ENCODE measurements at places on chromosomes 5 and 9.

DNA sequence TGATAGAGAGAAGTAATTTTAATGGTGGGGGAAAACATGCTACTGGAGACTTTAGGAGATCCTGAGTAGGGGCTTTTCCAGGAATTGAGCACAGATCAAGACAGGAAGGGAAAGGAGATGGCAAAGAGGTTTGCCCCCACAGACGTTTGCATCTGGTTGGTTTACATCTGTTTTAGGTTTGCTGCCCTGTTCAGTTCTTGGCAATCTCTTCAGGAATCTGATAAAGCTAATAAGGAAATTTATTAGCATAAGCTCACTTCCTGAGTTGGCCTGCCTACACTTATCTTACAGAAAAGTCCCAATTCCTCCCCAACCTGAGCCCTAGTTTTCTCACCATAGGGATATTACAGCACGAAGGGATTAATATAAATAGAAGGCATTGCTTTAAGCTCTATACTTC lies 3.4 kb upstream of the CFAP95 start:
- DNase-seq = no peak

GRCh38 chr9:131028221-131028884 lies 19.4 kb downstream of the LAMC3 start:
- DNase-seq = no peak

- no peak for DNase-seq
Observed at GRCh38 chr9:86488794-86489193, 134.6 kb upstream of the TUT7 start.

- DNase-seq = no peak
Observed at GRCh38 chr5:116315531-116315930, 230.7 kb downstream of the COMMD10 start.

GRCh38 chr5:58115811-58116210 lies 344.1 kb downstream of the PLK2 start:
- no peak for DNase-seq

DNA sequence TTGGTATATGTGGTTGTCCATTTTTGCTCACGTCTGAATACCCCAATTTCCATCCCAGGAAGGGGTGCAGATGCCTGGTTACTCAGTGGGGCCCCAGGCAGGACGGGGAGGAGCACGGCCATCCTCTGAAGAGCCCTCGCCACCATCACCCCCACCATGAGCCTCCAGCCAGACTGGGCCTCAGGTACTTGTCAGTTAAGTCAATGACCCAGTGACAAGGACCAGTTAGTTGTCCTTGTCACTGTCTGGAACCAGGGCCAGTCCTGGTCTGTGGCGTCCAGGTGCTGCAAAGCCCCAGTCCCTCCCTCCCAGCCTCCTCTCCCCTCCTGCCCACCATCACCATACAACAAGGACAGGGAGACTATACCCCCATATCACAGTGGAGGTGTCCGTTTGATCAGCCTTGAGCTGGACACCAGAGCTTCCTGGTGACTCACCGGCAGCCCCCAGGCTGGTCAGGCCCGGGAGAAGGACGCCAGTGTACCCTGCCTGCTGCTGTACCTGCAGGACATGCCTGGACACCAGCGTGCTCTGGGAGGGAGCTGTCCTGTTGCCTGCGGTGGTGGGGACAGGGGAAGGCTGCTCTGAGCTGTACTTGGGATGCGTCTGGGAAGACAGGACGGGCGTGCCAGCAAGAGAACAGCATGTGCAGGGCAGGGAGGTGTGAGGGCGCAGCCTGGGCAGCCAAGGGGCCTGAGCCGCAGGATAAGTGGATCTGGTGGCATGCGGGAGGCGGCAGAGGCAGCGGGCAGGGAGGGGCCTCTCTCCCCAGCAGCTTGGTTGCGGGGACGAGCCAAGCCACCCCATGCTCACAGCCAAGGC lies 32.6 kb upstream of the TTLL11 start:
- no peak for DNase-seq

DNA sequence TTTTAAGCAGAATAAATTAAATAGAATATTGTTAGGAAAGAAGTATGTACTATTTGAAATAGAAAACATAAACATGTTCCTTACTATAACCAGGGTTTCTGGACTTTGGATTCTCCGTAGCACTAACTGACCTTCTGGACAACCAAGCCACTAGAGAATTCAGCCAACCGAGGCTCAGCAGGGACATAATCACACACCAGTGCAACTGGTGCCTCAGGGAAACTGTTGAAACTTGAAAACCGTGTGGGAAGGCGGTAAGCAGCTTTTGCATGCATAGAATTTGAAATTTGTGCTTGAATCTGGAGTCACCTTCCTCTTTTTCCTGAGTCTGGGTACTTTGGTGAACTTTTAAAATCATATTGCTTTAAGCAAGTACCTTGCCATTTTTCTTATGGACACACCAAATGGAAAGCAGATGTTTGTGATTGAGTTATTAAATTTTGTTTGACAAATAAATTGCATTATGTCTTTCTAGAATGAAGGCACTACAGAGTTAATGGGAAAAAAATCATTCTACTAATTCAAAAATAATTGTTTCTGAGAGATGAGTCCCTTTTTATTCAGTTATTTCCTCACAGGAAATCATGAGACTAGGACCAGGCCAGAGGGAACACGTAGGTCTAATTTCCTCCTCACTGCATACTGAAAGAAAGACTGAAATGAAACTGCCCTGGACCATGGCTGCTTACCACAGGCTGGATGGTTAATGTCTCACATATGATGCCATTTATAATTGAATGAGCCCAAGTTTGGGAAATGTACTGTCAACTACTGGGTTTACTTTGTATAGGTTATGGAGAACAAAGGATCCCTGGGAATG lies 20.6 kb upstream of the SCAMP1 start:
- no peak for DNase-seq

- DNase-seq = no peak
Observed at GRCh38 chr9:34084562-34084961, 35.9 kb upstream of the UBAP2 start.

- DNase-seq = no peak
Observed at GRCh38 chr9:16516891-16517290, 353.6 kb downstream of the BNC2 start.

DNA sequence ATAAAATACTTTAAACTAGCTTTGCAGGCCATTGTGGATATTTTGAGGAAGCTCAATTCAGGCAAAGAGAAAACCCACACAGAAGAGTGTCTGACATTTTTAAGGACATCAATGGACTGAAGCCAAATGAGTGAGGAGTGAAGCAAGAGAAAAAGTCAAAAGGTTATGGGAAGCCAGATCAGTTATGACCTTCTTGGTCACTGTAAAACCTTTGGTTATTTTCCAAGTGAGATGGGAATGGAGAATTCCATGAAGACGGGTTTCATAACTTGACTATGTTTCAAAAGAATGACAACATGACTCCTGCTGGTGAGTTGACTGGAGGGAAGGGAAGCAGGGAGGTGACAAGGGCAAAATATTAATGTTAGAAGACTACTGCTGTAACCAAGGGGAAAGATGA lies 585.2 kb downstream of the EFNA5 start:
- no peak for DNase-seq

- DNase-seq = no peak
Observed at GRCh38 chr5:141747152-141748141, 65.4 kb upstream of the ARAP3 start.

- no peak for DNase-seq
Observed at GRCh38 chr5:109567374-109568044, 122.2 kb upstream of the MAN2A1 start.

DNA sequence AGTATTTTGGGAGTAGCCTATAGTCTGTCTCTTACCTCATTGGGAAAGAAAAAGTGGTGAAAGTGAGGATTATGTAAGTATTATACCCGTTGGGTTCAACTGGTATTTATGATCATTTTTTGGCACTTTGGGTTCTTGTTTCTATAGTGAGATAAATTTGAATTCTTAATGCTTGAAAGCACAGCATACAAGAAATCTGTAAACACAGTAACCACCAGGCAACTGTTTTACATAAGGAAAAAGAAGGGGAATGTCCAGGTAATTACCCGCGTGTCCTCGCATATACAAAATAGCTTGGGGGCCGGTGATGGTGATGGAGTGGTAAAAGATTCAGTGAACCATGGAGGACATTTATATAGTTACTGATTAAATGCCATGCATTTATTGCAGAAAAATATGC lies 60.5 kb downstream of the BASP1 start:
- DNase-seq = no peak

GRCh38 chr5:126917918-126918614 lies 112.3 kb downstream of the MARCHF3 start:
- no peak for DNase-seq

DNA sequence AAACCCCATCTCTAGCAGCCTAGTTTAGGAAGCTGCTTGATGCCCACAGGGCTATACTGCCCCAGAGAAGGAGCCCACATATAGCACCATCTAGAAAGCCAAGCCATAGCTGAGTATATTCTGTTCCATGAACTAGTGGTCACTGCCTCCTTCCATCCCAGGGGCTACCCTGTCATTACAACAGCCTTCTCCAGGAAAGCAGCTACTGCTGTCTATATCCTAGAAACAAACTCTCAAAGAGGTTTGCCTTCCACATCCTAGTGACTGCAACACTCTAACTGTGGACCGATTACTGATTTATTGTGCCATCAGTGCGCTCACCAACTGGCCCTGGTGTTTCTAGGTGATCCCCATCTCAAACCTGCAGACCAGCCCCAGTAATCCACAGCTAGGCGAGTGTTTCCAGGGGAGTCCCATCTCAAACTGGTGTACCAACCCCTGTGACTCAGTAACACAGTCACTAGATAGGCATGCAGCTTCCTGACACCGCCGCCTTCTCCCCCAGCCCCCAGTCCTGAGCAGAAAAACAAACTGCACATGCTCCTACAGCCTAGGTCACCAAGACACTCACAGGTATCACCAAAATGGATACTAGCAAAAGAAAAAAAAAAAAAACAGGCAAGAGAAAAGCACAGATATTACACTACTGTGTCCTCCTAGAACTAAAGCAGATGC lies 14.8 kb downstream of the SPTLC1 start:
- no peak for DNase-seq

DNA sequence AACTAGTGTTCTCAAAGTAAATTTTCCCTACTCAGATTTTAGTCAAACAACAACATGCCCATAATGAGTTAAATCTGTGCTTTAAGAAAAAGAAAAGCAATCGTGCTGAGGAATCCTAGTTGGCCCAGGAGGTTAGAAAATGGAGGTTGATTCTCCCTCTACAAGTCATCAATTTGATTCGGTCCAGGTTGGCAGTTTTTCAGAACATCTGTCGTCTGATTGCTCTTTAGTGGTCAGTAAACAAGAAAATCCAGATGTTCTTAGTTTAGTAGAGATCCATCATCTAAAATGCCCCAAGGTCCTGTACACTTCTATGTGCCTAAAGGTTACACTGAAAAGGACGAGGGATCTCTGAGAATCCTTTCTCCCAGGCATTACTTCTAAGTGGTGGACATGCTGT lies 659.2 kb downstream of the MTRR start:
- DNase-seq = no peak

- no peak for DNase-seq
Observed at GRCh38 chr5:10459080-10460055, 17.7 kb downstream of the ROPN1L start.

DNA sequence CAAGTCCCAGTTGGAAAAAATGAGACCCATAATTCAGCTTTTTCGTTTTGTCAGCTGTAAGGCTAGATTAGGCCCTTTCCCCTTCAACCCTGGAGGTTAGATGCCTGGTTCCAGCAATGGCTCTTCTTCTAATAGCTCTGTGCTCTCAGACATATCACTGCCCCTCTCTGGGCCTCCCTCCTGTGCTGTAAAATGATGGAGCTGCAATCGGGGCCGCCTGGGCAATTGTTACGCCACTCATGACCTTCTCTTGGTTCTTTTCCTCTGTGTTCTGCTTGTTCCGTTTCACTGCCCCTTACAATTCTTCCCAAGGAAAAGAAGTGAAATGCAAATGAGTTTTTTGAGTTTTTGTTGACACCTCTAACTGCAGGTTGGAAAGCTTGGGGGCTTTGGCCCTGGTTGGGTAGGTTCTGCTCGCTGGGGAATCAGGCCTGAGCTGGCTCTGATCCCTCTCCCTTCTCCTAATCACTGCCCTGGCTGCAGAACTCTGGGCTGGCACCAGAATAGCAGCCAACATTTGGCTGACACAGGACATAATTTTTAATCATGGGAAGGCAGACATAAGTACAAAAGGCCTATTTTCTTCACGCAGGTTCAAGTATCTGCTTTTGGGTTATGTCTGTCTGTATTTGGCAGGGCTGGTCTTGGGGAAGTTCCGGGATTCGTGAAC lies 110.9 kb downstream of the FOXD1 start:
- no peak for DNase-seq

DNA sequence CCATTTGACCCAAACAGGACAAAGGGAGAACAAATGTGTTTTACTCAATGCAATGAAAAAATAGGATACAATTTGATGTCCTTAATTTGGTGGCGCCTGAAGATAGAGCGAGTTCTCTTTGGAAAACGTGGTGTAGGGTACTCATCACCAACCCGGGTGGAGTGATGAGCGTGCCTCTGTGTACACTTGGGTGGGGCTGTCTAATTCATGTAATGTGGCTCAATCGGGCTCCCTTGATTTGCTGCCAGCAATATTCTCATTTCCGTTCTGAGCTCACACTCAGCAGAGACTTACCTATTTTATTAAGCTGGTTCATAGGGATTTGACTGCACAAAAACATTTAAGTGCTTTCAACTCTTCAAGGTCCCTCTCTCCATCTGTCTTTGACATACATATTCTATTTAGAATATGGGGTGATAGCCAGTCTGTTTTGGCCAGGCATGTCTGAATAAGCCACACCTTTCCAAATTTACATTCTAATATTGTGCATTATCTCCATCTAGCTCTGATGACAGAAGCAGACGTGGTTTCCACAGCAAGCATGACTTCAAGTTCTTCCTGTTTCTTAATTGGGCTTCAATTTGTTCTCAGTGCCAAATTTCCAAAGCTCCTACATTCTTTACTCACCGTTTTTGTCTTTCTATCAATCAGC lies 162.5 kb downstream of the IRX2 start:
- no peak for DNase-seq

GRCh38 chr9:81497091-81497490 lies 192.3 kb downstream of the TLE1 start:
- no peak for DNase-seq

GRCh38 chr9:95584176-95584575 lies 67.4 kb upstream of the PTCH1 start:
- DNase-seq = no peak

GRCh38 chr5:112776301-112776856 lies 38.7 kb downstream of the APC start:
- DNase-seq = no peak

DNA sequence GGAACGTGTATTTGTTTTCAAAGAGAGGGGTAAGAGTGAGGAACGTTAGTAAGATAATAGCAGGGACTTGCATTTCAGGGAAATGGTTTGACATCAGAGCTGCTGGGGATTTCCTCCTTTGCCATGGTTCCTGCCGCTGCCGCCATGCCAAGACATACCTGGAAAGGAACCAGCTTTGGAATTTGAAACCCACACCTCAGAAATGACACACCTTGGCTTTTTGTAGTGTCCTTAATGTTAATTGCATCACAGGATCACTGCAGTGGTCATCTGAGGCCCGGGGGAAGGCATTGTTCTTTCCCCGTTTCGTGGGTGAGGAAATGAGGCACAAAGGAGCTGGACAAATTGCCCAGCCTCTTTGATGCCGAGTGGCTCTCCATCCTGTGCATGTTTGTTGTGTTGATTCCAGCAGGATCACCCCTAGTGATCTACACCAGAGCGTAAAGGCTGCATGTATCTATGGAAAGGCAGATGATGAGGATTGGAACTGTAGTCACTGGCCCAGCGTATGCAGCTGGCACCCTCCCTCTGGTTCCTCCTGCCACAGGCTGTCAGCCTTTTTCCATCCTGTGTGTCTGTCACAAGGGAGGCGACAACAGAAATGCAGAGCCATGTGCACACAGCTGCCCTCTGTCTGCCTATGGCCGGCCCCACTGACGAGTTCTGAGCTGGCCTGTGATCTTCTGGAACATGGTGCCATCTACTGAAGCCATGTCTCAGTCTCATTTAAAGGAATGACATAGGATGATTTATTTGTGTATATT lies 37.8 kb downstream of the SLC46A2 start:
- DNase-seq = no peak

GRCh38 chr9:5784526-5785315 lies 48.2 kb downstream of the ERMP1 start:
- DNase-seq = no peak
